Stimulated activated CD4-positive, alpha-beta T cell treated with anti-CD3 and anti-CD28 coated beads, Interleukin-15, amount 100 ng/mL, for 1 hour (primary cell): ENCODE measurements at places on chromosomes 4 and X.

GRCh38 chr4:69910016-69910782 lies 20.7 kb upstream of the CSN1S1 start:
- DNase-seq, result no peak

GRCh38 chr4:134754301-134755019 lies 552.9 kb upstream of the PABPC4L start:
- DNase-seq, result no peak

- DNase-seq, result no peak
These were observed 11.9 kb upstream of the ADH7 start for GRCh38 chr4:99447079-99447478.

GRCh38 chr4:150176547-150176946 lies 98.3 kb downstream of the DCLK2 start:
- no peak for DNase-seq

DNA sequence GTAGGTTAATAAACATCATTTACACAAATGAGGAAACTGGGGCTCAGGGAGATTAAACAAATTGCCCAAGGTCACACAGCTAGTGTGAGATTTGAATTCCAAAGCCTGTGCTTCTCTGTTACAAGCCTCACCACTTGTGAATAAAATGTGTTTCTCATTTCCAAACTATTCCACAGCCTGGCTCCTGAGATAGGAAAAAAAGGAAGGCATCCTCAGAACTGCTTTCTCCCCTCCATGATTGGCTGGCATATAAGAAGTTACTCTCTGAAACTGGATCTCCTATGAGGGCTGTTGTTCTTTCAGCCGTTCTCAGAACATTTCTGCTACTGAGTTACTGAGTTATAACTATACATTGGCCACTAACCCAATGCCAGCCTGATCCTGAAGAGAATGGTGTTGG lies 237.9 kb downstream of the MAML3 start:
- DNase-seq, result no peak

- DNase-seq, result no peak
These were observed 6.7 kb downstream of the MYL5 start for GRCh38 chr4:680928-681645.

GRCh38 chr4:119656342-119656741 lies 27.7 kb upstream of the PDE5A start:
- no peak for DNase-seq

DNA sequence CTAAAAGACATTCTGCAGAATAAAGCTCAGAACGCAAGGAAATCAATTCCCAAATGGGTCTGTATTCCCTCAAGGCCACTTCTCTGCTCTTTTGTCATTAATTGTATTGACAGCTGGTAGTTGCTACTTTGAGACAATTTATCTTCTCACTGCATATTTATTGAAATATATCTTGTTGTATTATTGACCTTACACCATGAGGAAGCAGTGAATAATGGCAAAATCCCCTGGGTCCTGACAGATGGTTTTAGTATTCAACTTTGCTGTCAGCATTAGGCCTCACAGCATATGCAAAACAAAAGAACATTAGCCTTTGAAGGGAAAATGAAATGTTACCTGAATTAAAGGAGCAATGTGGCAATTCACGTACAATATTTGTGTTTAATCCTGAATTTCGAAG lies 406.1 kb upstream of the TRAM1L1 start:
- no peak for DNase-seq

GRCh38 chr4:38482696-38483095 lies 181.3 kb upstream of the KLF3 start:
- DNase-seq, result no peak

- DNase-seq, result no peak
These were observed 197.0 kb downstream of the FAT4 start for GRCh38 chr4:125511715-125512114.

DNA sequence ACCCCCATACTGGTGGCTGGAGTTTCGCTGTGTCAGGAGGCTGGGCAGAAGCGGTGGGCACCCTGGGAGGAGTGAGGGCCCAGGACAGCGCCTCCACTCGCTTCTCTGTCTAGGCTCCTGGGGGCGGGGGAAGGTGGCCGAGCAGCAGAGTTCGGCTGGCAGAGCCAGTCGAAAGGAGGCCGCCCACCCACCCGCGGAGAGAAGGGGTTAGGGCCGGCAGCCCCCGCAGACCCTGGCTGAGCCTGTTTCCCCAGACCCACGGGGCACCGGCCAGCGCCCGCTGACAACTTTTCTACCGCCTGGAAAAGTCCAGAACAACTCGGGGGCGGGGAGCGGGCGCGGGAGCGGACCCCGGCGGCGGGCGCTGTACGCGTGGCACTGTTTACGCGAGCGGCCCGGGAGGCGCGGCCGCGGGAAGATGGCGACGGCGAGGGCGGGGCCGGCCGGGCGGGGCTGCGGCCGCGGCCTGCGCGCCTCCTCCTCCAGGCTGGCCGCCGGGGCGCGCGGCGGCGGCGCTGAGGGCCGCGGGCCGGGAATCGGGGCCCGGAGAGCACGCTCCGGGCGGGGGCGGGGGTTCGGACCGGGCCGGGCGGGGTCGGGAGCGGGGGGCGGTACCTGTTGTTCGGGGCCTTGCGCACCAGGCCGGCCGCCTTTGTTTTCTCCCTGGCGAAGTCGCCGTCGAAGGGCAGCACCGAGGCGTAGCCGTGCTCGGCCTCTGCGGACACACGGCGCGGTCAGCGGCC lies 628 bp downstream of the MXD4 start:
- DNase-seq, result peak; percentile 42

DNA sequence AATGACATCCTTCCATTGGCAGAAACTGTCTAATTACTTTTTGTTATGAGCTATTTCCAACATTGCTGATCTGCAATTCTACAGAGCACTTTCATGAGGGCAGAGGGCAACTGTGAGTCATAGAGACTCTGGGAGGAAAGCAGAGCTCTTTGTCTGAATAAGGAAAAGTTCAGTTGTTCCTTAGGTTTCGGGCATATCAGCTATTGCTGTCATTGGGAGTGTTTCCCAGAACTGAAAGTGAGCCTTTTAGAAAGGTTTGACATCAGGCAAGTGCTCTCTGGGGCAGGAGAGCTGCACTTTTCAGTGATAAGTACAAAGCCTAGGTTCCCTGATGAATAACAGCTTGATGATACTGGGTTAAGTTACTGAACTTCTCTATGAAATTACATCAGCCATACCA lies 119.2 kb upstream of the EDNRA start:
- no peak for DNase-seq

- no peak for DNase-seq
These were observed 200.3 kb upstream of the NHS start for GRCh38 chrX:17174671-17175070.

DNA sequence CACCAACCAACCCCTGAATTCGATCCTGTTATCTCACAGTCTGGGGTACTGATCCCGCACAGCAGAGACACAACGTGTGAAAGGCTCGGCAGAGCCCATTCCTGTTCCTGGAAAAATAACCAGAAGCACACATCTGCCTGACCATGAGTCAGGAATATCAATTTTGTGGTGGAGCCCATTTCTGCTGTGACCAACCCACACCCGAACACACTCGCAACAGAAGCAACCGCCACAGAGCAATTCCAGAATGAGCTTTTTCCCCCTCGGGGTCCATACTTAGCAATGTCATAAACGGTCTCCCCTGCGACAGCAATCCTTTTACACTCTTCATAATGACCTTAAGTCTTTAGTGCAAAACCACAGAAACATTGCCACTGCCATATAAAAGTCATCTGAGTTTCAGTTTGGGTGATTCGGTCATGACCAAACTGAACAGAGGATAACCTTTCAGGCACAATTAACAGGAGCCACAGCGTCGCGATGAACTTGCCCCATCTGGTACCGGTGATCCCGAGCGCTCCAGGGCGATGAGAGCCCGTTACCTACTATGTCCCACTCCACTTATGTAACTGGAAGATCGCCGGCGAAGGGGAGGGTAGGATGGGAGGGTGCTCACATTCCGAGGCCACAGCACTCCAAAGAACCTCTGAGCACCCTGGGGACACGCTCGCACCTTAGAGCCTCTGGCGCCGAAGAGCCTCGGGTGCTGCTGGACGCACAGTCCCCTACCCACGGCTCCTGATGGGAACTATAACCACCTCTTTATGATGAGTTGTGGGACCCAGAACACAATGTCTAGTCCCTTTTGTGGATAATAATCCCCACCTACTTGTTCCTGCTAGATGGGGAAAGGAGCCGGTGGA lies 1.1 kb downstream of the MECP2 start:
- no peak for DNase-seq

GRCh38 chrX:56733459-56734046 lies 4.5 kb downstream of the NBDY start:
- DNase-seq, result peak; percentile 2

GRCh38 chrX:68462653-68463052 lies 29.4 kb upstream of the OPHN1 start:
- no peak for DNase-seq

- DNase-seq, result no peak
These were observed 494.4 kb downstream of the KCNIP4 start for GRCh38 chr4:21454201-21454600.

DNA sequence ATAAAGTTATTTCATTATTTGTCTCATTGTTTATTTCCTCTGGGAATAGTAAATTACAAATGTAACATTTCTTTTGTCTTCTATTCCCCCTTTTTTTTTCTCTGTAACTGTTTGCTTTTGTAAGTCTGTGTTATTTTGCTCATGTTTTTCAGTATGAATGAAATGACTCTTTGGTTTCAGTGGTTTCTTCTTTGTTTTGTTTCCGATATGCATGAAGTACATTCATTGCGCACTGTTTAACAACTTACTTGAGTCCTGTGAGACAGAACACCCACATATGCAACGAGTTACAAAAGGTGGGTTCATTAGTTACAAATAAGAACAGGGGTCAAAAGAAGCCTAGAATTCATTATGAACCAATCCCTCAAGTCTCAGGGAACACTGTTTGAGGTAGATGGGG lies 175.0 kb upstream of the UGT8 start:
- DNase-seq, result no peak

- no peak for DNase-seq
These were observed 1.4 kb downstream of the RAI2 start for GRCh38 chrX:17859609-17860178.

DNA sequence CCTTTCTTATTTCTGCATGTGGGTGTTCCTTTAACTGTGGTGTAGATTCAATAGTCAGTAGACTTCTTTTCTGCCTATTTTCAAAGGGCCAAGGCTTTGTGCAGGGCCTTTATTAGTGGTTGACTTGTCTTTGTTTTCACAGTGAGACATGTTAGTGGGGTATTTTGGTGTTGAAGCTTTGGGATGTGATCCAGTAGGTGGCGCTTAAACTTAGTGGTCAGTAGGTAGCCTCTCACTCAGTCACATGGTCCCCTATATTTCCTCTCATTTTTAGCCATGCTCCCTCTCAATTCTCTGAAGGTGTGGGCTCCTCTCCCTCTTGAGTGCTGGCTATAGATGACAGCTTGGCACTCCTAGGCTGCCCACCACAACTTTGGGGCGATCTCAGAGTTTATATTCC lies 23.4 kb upstream of the SLC10A7 start:
- DNase-seq, result no peak

- no peak for DNase-seq
These were observed 1.8 kb downstream of the FGF5 start for GRCh38 chr4:80268081-80268823.

GRCh38 chr4:39539089-39539611 lies 11.9 kb upstream of the UGDH start:
- no peak for DNase-seq

DNA sequence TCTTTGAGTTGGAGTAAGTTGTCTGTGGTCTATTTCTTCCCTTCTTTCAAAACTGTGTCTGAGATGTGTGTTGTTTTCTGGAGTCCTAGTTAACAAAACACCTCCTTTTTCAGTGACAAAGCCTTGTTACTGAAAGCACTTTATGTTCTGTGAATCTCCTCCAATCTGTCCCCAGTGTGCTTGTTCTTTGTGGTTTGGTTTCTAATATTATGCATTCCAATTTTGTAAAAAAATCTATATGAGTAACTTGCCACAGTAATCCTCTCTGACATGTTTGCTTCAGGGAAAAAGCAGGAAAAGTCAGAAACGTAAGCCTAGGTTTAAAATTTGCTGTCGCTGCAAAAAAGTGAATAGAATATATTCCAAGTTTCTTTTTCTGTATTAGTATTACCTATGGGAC lies 12.4 kb downstream of the PRRG1 start:
- DNase-seq, result no peak

DNA sequence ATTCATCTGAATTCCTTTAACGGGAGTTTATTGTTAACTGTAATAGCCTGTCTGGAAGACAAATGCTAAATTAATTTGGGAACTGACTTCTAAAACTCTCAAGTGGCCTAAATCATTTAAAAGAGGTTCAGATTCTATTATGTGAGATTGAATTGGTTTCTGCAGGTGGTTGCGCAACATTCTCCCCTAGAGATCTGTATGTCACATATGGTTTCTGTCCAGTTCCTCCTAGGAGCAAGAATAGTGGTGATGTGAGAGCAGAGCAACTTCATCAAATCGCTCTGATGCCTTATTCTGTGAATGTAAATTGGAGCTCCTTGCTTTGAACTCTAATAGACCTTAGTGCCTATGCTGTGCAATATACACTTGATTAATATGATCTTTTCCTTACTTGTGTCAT lies 144.6 kb upstream of the GPR101 start:
- DNase-seq, result no peak

- DNase-seq, result no peak
These were observed 142.2 kb downstream of the SH2D1A start for GRCh38 chrX:124488412-124489161.

- no peak for DNase-seq
These were observed 149.0 kb upstream of the SCML1 start for GRCh38 chrX:17588303-17588702.

DNA sequence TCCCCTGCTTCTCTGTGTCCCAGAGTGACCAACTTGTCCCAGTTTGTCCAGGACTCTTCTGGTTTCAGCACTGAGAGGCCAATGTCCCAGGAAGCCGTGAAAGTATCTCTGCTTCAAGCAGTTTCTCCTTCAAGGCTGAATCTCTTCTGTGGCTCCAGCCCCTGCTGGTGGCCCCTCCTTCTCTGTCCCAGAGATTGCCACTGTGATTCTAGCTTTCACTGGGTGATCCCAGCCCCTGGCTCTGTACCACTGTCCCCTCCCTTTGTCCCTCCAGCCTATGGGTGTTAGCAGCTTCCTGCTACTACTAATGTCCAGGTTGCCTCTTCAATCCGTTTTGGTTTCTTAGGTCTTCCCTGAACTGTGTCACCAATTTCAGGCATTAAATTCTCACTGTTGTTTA lies 70.5 kb downstream of the SOX3 start:
- no peak for DNase-seq

DNA sequence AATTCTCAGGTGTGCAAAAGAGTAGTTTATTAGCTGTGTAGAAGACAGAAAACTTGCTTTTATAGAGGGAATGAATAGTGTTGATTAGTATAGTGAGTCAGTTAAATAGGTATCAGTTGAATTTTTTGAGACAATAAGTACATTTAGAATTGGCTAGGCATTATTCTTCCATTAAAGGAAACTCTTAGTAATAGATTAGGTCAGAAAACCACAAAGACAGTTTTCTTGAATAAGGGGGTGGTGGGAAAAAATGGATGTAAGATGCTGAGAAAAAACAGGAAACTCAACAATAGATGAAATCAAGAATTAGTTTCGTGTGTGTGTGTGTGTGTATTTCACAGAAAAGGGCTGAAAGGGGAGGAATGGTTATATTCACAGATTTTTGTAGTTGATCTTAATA lies 16.8 kb downstream of the CD38 start:
- no peak for DNase-seq

GRCh38 chr4:44738615-44739014 lies 12.3 kb upstream of the GNPDA2 start:
- no peak for DNase-seq
